ENCODE measurements at places on chromosomes 16 and 17.

DNA sequence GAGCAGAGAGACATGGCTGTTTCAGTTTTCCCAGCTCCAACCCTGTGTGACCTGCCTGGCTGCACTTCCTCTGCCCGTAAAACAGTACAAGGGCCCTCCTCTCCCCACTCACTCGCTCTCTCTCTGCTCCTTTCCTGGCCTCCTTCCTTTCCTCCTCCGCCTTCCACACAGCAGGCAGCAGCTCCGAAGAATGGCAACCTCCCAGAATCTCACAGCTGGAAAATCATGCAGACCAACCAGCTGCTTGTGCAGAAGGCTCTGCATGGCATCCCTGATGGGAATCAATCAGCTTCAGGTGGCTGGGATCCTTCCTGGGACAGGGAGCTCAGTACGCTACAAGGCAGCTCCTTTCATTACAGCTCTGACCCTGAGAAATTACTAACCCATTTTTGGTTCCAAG lies 27.4 kb downstream of the TMEM132E start:
- DNase-seq = no peak

GRCh38 chr16:73177729-73178295 lies 129.9 kb upstream of the ZFHX3 start:
- no peak for DNase-seq

DNA sequence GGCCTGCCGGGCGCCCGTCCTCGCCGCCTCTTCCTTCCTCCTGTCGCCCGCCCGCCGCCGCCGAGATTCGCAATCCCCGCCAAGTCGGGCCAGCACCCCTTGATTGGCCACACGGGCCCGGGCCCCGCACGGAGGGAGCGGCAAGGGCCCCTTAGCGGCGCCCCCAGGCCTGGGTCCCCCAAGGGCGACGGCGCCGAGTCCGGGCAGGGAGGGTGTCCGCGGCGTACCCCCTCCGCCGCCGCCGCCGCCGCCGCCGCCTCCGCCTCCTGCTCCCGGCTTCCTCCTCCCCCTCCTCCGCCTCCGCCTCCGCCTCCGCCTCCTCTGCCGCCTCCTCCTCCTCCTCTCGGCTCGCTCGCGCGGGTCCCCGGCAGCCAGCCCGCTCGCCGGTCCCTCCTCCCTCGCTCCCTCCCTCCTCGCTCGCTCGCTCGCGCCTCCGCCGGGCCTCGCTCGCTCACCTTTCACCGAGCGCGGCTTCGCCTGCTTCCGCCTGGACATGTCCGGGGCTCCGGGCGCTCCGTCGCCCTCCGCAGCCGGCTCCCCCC lies 561 bp downstream of the ZNF423 start:
- DNase-seq = peak; percentile 61

DNA sequence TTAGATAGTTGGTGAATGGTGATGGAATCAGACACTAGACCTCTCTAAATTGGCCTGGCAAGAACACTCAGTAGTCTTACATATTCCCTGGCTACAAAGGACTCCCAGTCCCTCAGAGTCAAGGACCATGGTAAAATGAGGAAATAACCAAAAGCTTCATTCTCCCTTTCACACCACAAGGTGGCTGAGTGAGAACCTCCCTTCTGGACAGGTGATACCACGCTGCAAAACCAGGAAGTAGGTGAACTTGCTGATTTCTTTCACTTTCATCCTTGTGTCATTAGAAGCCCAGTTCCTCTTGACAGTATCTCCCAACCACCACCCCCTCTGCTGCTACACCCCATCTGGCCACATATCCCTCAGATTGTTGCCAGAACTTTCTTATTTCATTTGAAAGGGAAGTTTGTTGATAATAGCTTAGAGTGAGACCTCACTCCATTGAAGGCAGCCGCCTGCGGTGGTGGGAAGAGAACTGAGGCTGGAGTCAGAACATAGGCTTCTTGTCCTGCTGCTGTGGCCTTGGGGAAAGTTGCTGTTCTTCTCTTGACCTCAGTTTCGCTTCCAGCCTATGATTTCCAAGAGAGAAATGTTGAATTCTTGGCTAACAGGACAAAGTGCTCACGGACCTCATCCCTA lies 290.6 kb upstream of the CCL2 start:
- DNase-seq = no peak

DNA sequence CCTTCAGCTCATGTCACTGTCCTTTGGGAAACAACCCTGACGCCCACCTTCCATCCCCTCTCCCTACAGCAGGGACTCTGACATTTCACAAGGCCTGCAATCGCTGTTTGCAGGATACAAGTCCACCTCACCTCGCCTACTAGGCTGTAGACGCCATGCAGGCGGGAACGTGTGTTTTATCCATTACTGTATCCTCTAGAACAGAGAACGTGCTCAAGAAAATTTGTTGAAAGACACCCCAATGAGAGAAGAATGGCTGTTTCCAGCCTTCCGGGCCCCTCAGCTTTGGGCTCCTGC lies 1.5 kb upstream of the TTYH2 start:
- no peak for DNase-seq

Data from H54 (cell line).